Stomach (tissue), 19 donors: ENCODE measurements at places on chromosomes 5 and 9.

- peak; percentile 30 for DNase-seq
Measured at GRCh38 chr9:97529363-97530076, 28.1 kb downstream of the TMOD1 start.

GRCh38 chr9:106119176-106119575 lies 424.8 kb downstream of the TMEM38B start:
- no peak for DNase-seq

GRCh38 chr9:90778746-90779145 lies 22.9 kb upstream of the SYK start:
- no peak for DNase-seq

GRCh38 chr9:88076286-88077070 lies 61.8 kb downstream of the SPATA31C2 start:
- DNase-seq: peak; percentile 95

DNA sequence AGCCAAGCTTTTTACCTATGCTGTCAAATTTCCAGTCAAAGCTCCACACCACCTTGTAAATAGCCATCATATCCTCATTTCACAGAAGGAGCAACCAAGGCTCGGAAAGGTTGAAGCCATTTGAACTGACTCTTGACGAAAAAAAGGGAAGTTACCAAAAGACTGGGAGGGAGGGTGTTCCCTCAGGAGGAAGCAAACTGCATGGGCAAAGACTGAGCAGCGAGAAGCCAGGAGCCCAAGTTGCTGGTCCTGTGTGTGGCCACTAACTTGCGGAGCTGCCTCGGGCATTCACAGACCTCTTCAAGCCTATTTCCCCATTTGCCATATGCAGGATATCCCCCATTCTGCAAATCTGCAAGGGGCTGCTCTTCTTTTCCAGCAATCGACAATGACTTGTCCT lies 37.4 kb downstream of the TTLL11 start:
- no peak for DNase-seq
